GM12878 (cell line): ENCODE measurements at places on chromosomes 6 and 20. TPM values are rescaled to one million over a fixed set of nuclear protein-coding genes. Genes with fewer than 3 reads are reported as not detected.

Gene ULBP1
- total RNA-seq, result not detected in 2 replicates

DNA sequence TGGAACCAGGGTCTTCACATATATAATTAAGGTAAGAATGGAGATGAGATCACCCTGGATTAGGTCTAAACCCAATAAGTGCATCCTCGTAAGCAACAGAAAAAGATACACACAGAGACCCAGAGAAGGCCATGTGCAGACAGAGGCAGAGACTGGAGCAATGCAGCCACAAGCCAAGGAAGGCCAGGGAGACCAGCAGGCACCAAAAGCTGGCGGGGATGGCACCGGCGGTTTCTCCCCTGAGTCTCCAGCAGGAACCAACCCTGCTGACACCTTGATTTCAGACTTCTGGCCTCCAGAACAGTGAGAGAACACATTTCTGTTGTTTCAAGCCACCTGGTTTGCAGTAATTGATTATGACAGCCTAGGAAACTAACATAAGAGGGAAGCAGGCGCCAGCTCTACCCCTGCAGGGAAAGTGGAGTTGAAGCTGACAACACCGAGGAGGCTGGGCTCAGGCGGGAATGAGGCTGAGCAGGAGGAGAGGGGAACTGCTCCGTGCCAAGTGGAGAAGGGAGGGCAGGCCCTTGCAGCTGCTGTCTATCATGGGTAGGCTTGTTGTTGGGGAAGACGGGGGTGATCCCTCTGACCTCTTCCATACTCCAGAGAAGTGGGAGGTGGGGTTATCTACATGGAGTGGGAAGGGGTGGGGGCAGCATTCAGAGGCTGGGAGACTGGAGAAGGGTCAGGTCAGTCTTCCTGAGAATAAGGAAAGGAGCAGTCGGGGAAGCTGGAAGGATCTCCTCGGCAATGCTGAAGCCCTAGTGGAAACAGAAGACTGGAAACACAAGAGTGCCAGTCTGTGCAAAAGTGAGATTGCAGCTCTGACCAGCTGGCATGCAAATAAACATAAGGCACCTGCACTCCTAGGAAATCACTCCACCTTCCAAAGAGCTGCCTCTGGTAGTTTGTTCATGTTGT is 72.7 kb downstream of the NFATC2 start:
- DNase-seq, result no peak

DNA sequence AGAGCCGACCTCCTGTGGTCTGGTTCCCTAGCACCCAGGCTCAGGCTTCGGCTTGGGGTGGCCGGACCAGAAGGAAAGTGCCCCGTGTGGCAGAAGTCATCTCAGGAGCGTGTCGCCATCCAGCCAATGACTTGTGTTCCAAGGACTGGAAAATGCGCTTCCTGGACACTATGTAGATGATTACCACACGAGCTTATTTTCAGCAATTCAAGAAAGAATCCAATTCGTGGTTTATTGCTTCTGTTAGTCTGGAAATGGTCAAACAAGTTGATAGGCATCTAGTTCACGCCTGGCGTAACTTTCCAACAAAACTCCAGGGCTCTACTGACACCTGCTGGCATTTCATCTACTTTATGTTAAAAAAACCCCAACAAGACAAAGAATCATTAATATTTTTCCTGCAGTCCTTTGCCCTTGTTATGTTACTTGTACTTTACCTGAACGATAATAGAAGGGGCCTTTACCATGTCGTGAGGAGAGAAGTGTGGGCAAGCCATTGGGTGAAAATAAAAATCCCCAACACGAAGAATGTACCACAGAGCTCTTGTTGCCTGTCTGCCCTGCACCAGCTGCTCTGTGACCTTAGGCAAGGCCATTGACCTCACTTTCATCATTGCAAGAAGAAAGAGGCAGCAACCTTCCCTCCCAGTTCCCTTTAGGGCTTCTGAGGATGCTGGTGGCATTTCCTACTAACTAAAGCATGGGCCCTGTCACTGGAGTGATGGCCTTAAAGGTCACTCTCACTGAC is 154.7 kb upstream of the LAMP5 start:
- no peak for DNase-seq

GRCh38 chr6:157685596-157686280 is 137.3 kb upstream of the SNX9 start:
- DNase-seq, result no peak

- no peak for DNase-seq
These were observed 306.4 kb upstream of the PRND start for GRCh38 chr20:4415281-4415680.

DNA sequence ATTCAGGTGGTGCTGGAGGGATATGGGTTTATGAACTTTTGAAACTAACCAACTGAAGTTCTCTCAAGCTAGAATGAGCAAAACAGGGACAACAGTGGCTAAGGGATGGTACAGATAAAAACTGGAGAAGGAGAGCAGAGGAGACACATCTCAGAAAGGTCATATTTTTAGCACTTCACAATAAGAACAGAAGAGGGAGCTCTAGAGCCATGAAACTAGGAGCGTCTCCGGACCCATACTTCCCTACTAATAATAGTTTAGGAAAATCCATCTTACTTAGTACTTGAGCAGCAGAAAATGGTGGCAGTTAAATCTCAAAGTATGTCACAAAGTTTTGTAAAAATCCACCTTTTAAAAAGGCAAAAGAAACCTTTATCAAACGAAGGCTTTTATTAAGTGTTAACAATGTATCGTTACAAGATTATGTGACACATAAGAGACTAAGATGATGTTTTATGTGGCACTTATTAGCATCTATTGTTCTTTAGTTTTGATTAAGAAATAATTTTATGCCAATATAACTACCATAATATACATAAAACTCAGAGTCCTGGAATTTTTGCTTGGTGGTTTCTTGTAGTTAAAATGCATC is 278.6 kb downstream of the TBC1D32 start:
- peak; percentile 4 for DNase-seq
